ENCODE measurements at places on chromosomes 2 and 18.

DNA sequence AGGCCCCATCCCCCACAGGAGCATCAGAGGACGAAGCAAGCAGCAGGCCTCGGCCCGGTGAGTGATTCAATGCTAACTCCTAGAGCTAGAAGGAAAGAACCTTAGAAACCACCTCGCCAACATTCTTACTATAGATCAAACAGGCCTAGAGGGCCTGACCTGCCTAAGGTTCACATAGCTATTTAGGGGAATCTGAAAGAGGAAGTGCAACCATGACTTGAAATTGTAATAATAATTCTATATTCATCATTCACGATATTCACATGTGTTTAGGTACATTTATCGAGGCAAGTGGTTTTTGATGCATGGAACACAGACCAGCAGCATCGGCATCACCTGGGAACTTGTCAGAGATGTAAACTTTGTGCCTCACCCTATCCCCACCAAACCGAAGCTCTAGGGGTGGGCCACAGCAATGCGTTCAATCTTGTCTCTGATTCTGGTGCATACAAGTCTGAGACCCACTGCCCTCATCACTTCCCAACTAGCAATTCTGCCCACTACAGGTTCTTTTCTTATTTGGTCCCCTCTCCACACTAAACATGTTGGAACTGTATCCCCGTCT is 78.0 kb upstream of the DNMT3A start:
- DNase-seq, result no peak

DNA sequence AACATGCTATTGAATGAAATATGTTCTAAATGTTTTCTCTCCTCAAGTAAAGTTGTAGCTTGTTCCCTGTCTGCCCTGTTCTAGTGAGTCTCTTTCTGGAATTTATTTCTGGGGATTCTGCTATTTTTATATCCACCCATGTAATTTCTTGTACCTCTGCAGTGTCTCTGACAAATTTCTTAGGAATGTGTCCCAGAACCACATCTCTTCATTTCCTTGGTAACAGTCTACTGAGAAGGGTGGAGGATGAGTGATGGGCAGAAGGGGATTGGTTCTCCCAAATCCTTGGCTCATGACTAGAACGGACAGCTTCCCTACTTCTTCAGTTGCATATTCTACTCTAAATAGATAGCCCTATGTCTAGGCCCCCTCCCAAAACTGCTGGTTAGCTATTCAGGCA is 490.6 kb upstream of the LINC00305 start:
- DNase-seq, result no peak

GRCh38 chr18:39039813-39040212 is 1474.2 kb upstream of the CELF4 start:
- DNase-seq, result no peak

DNA sequence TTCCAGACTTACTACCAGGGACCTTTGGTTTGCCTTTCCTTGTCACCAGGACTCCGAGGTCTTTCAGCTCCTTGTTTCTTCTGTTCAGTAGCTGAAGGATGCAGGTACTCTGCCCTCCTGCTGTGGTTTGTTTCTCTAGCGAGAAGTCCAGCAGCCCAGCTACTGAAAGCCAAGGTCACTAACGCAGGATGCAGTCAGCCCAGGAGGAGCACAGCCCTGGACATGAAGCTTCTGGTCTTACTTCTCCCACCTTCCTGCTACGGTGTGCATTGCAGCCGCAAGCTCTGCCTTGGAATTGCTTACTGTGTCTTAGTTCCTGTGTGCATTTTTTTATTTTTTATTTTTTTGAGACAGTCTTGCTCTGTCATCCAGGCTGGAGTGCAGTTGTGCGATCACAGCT is 62.4 kb downstream of the DGKD start:
- no peak for DNase-seq

DNA sequence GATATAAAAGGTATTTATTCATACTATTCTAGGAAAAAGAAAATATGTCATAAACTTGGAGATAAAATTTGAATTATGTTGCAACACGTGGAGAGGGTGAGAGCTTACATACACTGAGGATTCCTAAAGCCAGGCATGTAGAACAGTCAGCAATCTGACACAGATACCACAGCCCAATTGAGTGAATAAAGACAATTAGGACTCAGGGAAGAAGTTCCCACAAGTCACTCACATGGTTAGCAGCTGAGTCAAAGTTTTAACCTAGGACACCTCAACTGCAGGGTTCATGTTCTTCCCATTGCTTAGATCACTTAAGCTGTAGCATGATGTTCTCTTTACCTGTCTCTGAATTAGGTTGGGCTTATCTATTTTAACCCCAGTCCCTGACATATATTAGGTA is 189.5 kb downstream of the CMPK2 start:
- no peak for DNase-seq

- DNase-seq, result no peak
Measured at GRCh38 chr2:57753636-57754035, 293.0 kb upstream of the VRK2 start.

GRCh38 chr2:11697103-11697871 is 27.3 kb upstream of the NTSR2 start:
- DNase-seq, result peak; percentile 92

DNA sequence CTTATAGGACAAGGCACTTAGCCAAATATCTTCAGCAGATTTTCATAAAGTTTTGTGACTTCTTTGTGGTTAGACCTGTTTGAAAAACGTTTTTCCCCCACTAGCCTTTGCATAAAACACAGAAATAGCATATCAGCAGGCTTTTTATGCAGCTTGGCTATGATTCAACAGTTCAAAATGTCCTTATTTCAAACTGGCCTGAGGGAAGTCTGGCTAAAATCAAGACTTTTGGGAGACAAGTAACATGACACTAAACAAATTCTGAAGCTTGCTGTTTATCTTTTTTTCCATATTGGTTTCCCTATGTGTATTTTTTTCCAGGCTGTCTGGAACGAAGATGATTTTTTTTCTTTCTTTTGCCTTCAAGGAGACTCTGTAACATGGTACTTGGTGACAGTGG is 95.1 kb upstream of the L3MBTL4 start:
- no peak for DNase-seq

- no peak for DNase-seq
Measured at GRCh38 chr2:2848621-2849333, 517.7 kb upstream of the MYT1L start.

- DNase-seq, result no peak
Measured at GRCh38 chr2:176569574-176569973, 300.3 kb downstream of the MTX2 start.

GRCh38 chr18:58766164-58766563 is 94.9 kb downstream of the MALT1 start:
- no peak for DNase-seq

DNA sequence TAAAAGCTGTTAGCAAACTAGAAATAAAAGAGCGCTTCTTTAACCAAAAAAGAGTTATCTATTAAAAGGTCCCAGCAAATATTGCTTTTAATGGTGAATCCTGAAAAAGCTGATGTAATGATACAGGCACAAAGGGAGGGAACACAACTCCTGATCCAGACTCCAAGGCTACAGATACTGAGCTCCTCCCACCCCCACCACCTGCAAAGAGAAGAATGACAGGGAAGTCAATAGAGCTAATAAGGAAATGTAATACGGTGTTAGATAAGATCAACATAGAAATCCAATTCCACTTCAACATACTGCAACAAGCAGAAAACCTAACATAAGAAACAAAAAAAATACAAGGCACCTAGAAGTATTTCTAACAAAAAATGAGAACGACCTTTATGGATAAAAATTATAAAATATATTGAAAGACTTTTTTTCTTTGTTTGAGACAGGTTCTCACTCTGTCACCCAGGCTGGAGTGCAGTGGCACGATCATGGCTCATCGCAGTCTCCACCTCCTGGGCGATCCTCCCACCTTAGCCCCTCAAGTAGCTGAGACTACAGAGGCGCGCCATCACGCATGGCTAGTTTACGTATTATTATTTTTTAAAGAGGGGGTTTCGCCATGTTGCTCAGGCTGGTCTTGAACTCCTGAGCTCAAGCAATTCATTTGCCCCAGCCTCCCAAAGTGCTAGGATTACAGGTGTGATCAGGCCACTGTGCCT is 192.2 kb downstream of the HDAC4 start:
- no peak for DNase-seq

- DNase-seq, result no peak
Measured at GRCh38 chr18:50848061-50848551, 28.3 kb upstream of the MRO start.

DNA sequence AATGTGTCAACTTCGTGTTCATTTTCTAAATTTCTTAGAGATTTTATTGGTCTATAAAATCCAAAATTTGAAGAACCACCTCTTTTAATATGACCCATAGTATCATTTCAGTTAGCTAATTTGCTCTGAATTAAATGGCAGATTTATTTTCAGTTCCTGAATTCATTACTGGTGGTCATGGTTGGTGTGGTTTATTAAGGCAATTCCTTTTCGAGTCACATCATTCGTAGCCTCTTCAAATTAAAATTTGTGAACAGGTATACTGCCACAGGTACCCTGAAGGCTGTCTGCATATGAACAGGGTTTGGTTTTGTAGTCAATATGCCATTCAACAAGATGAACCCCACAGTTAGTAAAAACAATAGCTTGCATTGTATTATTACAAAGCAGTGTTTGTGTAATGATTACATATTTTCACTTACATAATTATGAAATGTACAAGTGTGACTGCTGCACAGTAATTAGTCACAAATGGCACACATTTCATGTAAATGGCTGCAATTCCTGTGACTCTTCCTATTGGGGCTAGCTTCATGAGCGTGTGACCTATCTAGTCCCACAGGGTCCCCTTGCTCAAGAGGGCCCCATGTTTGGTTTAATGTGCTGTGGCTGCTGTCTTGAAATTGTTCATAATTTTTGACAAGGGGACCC is 48.9 kb downstream of the CDC42EP3 start:
- no peak for DNase-seq

DNA sequence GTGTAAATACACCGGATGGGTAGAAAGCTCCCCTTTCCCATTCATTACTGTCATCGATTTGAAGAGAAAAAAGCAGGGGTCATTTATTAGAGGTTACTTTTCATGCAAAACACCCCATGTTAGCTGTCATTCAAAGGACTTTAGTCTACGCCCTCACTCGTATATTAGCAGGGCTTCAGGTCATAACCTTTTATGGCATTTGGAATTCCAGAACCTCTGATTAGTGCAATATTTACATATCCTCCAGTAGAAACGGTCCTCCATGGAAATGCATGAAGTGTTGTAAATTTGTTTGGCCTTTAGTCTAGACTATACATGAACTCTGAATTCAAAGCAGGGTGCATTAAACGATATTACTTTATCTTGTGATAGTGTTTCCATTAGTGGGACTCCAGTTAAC is 180.5 kb downstream of the ZNF516 start:
- DNase-seq, result no peak

DNA sequence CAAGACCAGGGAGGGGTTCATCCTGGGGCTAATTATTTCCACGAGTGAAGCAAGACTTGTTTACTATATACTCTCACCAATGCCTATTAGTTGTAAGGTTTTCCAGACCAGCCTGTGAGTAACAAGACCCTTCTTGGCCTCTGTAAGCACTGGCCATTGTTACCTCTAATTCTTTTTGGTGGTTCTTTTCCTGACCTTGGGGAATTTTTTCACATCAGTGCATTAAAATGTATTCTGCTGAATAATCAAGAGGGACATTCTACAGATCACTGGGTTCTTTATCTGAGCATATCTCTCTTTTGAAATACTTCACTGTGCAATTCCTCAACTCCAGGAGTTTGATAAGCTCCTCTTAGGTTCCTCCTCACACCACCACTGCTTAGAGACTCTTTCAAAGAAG is 909.9 kb upstream of the ACVR2A start:
- DNase-seq, result no peak

DNA sequence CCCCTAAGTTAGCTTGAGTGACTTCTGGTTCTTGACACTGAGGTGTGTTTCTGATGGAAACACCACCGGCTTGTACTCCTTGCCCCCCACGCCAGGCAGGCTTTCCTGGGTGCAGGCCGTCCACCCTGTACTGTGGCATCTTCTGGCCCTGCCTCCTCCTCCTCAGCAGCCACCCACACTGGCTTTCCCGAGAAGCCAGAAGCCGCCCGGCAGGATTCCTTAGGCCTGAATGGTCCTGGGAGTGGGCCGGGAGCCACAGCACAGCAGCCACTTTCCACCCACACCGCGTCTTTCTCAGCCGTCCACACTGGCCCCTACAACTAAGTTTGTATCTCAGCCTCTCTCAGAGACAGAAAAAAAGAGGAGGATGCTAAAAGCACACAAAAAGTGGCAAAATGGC is 2.1 kb upstream of the HSBP1L1 start:
- DNase-seq, result no peak

DNA sequence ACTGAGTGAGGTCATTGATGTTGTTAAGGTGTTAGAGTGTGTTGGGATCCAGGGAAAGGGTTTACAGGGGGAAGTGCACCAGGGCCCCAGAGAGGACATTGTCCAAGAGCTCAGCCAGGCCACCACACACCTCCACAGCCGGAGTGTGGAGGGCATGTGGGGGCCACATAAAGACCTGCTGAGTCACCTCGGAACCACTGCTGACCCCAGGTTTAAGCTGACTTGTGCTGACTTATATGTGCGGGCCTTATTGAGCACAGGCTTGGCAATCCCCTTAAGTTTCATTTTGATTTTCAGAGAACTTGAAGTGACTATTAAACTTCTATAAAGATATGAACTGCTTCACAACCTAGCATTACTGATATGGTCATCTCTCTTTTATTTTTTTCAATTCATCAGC is 166.2 kb upstream of the MAP3K20 start:
- no peak for DNase-seq

GRCh38 chr18:33369711-33370449 is 70.6 kb downstream of the CCDC178 start:
- no peak for DNase-seq

DNA sequence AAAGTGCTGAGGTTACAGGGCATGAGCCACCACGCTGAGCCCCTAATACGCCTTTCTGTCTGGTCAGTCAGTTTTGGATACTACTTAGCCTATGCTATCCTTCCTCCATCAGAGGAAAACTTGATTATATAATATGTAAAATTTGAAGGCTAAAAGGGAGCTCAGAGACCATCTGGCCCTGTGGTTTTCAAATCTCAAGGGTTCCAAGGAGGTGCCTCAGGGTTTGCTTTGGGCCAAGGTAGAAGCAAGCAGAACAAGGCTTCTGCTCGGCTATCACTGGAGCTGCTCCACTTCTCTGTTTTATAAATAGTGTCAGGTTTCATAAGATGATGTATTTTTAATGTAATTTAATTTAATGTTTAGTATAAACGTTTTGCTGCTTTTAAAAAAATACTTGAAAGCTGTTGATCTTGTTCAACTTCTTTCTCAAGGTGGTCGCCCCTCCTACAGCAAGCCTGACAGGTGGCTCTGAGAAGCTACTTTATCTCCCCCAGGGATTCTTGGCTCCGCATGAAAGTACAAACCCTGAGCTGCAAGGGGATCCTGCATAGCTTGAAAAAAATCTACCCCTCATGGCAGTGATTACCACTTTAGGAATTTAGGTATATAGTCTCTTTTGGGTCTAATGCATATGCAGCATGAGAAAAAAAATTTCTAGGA is 290.3 kb downstream of the CNTNAP5 start:
- DNase-seq, result no peak

All from ELR (cell line).